CD4-positive, CD25-positive, alpha-beta regulatory T cell (primary cell): ENCODE measurements at places on chromosomes 3 and 15. TPM values are rescaled to one million over a fixed set of nuclear protein-coding genes. Genes with fewer than 3 reads are reported as not detected.
A peak's percentile ranks its signal among the peaks of the same experiment; 100 is the strongest.

PLIN1 gene
- polyA plus RNA-seq: not detected

PRR23E gene
- not detected for polyA plus RNA-seq

SPTBN5 gene
- polyA plus RNA-seq: 0.26 TPM

SNX4 gene
- polyA plus RNA-seq: 26.0 TPM

TGM4 gene
- 0.07 TPM for polyA plus RNA-seq

SENP7 gene
- polyA plus RNA-seq: 9.8 TPM

DNA sequence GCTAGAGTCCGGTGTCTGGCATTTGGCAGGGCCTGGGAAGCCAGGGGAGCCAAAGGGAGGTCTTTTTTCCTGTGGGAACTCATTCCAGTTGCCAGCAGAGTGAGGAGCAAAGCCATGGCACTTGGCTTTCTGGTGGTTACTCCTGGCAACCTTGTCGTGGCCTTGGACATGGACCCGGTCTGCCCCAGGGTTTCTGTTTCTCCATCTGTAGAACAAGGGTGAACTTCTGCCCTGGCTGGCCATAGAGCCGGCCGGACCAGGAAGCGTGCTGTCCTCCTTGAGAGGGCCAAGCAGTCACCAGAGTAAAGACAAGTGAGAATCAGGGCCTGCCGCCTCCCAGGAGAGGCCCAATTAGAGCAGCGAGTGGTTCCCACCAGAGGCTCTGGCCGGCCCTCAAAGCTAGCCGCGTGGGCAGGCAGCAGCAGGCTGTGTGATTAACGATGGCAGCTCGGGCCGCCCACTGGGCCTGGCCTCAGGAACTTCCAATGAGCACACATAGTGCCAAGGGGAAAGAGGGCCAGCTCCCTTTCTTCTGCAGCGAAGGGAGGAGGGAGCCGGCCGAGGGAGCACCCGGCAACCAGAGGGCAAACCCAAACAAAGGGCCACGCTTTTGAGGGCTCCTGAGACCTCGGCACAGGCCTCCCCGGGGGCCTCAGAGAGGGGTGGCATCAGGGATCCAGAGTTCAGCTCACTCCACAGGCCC lies 29.1 kb upstream of the ELP6 start:
- no peak for DNase-seq

GRCh38 chr3:161560008-161560637 lies 63.5 kb downstream of the OTOL1 start:
- peak; percentile 6 for DNase-seq

GRCh38 chr15:74417225-74417624 lies 16.5 kb downstream of the SEMA7A start:
- DNase-seq: no peak

DNA sequence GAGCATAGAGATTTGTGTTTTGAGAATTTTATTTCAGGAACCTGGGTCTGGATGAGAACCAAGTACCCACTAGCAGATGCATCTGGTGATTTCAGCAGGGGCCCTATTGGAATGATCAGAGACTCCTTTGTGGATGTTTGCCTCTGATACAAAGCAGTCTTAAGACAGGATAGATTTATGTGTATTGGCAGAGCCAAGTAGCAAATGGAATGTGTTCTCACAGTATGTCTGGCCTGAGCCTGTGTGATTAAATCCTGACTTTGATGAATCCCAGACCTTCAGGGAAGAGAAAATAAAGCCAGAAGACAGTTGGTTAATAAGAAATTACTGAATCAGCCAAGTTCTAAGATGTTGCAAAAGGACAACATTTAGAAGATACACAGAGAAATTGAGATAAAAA lies 755.5 kb upstream of the SEMA6D start:
- no peak for DNase-seq

DNA sequence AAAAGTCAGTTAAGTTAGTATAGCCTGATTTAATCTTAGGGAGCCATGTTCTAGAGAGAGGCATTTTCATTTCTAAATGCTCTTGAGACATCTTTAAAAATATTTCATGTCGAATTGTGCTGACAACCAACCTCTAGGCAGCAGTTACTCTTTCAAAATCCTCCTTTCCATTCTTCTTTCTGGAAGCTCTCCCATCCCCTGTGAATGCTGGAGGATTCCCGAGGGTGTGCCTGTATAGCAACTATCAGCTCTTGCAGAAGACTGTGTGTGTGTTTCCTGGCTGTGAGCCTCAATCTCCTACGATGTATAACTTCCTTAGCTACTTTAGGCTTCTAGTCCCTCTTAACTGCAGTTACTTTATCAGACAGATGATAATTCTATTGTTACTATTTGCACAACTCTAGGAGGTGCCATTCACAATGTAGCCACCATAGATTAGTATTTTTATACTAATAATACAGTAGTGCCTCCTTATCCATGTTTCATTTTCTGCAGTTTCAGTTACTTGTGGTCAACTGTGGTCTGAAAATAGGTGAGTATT lies 250.3 kb downstream of the EDEM1 start:
- no peak for DNase-seq

ACP3 gene
- polyA plus RNA-seq: not detected

DNA sequence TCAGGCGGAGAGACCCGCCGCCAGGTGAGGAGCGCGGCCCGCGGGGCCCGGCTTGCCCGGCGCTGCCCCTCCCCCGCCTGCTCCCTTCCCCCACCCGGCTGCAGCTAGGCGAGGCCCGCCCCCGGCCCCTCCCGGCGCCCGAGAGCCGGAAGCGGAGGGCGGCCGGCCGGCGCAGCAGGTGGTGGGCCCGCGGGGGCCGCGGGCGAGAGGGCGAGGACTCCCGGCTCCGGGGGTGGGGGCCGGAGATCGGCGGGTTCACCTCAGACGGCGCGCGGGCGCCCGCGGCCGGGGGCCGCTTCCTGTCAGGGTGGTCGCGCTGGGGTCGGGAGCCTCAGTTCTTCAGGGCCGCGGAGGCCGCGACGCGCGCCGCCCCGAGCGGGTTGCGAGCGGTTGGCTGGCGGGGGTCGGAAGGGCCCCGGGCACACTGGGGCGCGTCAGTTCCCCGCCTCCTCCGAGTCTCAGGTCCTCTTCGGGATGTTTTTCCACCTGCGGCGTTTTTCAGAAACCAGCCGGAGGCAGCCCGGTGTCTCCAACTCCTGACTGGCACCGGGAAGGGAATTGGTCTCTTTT lies 395 bp downstream of the ZFAND6 start:
- DNase-seq: no peak

- DNase-seq: no peak
Observed at GRCh38 chr15:64990168-64990470, 405 bp upstream of the SPG21 start.

DNA sequence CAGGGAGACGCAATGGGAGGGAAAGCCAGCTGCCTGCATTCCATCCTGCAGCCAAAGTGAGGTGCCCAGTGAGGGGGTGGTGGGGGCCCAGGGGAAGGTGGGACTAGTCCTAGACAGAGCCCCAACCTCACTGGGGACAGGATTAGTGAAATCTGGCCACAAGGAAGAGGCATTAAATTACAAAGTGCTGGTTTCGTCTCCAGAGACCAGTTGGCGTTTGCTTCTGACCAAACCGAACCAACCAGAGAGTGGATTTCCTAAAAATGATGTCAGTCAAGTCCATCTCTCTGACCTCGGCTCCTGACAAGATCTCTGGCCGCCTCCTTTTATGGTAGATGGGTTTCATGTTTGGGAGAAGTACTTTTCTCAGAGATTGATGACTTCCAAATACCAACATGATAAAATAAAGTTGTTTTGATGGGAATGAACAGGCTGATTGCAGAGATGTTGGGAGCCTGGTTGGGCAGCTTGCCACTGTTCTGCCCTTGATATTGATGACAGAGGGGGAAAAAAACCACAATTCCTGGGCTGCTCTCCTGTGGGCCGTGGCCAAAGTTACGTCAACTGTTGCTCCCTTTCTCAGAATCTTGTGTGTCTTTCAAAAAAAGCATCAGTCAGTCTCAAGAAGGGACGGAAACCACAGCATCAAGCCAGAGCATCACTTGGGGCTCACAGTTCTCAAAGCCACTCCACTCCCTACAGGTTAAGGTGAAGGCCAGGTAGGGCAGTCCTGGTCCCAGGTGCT lies 24.6 kb downstream of the ITGA11 start:
- DNase-seq: no peak

DNA sequence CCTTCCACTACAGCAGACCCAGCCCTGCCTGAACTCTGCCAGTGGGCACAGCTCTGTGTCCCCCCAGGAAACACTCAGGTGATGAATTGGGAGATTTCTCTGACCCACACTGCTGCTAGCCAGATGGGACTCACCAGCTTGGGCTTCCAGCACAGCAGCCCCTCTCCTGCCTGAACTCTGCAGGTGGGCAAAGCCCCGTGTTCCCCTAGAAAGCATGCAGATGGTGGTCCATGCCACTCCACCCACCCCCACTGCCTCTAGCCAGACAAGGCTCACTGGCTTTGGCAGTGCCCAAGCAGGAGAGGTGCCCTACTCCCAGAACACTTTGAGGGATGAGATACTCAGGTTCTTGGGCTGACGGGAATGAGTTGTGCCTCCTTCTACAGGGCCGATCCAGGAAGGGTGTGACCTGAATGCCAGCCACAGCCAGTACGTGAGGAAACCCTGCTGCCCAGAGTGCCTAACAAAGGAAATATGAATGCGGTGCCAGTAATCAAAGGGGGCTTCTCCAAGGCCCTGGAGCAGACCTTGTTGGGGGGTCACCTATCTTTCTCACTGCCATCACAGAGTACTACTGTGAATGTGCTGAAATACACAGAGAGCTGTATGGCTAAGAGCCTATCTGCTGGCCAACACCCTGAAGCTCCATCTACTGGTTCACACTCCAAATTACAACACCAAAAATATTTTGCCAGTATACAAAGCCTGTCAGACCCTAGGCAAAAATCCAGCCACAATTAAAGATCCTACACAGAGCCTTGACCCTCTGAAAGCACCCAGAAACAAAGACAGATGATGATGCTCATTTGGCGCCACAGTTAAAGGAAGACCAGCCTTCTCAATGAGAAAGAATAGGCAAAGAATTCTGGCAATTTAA lies 61.9 kb downstream of the BTLA start:
- DNase-seq: no peak

IL20RB gene
- polyA plus RNA-seq: 0.42 TPM

ULK3 gene
- 38.1 TPM for polyA plus RNA-seq

- no peak for DNase-seq
Observed at GRCh38 chr15:54517366-54517765, 539.1 kb downstream of the UNC13C start.

DNA sequence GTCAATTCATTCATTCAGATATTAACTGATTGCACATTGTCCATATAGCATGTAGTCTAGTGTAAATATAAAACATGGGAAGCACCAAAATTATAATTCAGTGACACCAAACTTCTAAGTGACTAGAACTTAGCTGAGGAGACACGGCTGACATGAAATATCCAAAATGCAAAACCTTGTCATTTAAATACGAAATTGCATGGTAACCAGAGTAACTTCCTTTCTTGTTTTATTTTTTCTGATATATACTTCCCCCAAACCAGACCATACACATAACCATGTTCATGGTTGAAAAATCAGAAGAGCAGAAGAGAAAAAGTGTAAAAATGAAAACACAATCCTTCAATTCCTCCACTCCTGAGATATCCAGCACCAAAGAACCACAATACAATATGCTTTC lies 38.0 kb downstream of the CBLB start:
- no peak for DNase-seq

IDH2 gene
- polyA plus RNA-seq: 88.4 TPM

GRCh38 chr15:70522323-70522966 lies 240.9 kb downstream of the UACA start:
- DNase-seq: no peak

GRCh38 chr3:9169956-9170850 lies 79.2 kb downstream of the SRGAP3 start:
- peak; percentile 10 for DNase-seq

DNA sequence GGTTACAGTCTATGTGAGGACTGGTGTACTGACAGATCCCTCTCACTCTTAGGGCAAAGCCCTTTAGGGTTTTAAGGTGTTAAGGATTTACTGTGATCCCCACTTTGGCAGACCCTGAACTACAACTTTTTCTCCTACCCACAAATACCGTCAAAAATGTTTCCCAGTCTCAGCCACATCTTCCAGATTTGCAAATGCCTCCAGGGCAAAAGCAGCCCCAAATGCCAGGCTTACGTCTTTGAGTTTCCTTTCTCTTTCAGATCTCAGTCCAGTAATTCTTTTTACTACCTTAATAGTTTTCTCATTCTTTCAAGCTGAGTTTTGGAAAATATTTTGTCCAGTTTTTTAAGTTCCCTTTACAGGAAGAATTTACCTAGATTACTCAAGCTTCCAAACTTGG lies 13.4 kb upstream of the ITGA11 start:
- no peak for DNase-seq

DNA sequence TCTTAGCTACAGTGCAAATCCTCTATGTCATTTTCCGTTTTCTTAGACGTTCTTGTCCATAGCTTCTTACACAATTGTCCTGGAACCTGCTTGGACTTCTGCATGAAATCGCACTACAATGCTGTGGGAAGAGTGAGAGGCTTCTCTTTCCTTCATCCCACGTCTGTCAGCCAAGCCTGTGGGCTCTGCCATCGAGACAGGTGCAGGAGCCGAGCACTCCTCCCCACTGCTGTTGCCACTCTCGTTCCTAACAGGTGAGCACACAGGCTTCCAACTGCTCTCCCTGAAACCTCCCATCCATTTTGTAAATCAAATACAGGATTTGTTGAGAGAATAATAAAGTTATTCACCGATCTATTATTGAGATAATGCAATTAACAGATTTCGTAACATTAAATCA lies 23.5 kb downstream of the ZXDC start:
- no peak for DNase-seq

GRCh38 chr3:33883951-33884561 lies 85.6 kb downstream of the PDCD6IP start:
- no peak for DNase-seq
